ENCODE measurements at places on chromosomes 16 and 17.

DNA sequence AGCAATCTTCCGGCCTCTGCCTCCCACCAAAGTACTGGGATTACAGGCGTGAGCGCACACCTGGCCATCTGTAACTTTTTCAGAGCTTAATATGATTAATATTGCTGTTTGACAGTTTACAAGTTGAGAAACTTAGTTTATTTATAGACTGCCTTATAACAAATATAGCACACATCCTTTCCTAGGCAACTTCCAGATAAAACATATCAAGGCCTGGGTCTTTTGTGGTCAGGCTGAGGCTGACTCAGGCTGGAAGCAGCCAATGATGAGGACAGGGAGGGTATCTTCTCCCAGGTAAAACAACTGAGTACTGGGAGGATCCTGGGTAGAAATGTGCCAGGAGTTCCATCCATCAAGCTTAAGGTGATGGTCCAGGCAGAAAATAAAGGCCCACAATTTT lies 16.2 kb downstream of the LUC7L start:
- no peak for DNase-seq

DNA sequence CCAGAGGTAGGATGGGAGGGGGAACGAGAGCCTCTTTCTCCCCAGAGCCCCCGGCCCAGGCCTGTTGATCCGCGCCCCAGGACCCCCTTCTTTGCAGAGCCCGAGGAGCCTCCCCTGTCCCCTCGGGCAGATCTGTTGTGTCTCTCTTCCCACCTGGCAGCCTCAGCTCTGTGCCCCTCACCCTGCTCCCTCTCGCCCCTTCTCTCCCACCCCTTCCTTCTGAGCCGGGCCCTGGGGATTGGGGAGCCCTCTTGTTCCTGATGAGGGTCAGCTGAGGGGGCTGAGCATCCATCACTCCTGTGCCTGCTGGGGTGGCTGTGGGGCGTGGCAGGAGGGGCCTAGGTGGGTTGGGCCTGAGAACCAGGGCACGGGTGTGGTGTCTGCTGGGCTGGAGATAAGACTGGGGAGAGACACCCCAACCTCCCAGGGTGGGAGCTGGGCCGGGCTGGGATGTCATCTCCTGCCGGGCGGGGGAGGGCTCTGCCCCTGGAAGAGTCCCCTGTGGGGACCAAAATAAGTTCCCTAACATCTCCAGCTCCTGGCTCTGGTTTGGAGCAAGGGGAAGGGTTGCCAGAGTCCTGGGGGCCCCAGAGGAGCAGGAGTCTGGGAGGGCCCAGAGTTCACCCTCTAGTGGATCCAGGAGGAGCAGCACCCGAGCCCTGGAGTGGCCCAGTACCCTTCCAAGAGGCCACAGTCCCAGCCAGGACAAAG lies 65.4 kb downstream of the MRC2 start:
- DNase-seq: no peak

DNA sequence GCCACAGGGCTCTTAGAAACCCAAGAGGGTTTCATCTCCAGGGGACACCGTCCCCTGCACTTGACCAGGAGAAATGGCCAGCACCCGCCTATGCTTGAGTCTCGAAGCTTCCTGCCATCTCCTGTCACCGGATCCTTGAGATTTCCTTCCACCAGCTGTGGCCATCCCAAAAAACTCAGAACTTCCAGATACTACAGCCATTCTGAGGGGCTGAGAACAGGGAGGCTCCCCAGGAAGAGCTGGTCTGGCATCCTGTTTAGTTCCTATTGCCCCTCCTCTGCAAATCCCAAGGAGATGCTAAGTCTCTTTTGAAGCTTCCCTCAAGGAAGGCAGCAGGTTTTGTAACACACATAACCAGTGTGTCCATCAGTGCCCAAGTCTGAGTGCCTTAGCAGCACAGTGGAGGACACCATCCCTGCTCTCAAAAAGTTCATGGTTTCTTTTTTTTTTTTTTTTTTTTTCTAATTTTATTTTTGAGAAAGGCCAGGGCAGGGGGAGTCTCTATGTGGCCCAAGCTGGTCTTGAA lies 2.0 kb downstream of the UBALD2 start:
- DNase-seq: no peak

DNA sequence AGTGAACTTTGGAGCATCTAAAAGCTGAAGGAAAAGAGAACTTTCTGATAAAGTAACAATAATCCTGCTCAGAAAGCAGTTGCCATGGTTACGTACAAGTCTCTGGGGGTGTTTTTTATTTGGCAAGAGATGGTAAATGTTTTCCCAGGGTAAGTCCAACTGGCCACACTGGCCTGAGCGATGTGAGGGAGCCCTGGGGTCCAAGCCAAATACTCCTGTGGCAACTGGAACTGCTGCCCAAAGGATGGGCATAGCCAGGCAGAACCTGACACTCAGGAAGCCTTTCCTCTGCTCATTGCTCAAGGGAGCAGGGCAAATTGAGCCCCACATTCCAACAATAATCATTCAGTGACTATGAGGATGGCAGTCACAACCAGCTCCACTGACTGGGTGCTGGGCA lies 26.8 kb upstream of the WSCD1 start:
- DNase-seq: no peak

GRCh38 chr17:29240968-29241963 lies 5.4 kb upstream of the CRYBA1 start:
- DNase-seq: peak; percentile 55

GRCh38 chr17:37392024-37392590 lies 14.5 kb downstream of the ACACA start:
- no peak for DNase-seq

DNA sequence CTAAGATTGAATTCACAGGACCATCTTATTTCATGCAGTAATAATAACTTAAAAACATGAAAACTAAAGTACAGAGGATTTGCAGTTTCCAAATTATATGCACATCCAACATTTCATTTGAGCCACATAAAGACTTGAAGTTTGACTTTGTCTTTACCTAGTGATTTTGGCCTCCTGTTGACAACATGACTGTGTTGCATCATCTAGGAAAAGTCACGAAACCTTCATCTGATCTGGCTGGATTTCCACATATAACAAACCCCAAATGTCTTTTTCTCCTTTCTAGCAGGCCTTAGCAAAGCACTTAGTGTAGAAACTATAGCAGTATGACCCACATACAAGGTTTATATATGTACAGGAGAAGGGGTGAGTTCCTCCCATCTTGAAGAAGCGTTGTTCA lies 406.5 kb upstream of the CDH5 start:
- no peak for DNase-seq

GRCh38 chr17:72407336-72407909 lies 286.6 kb downstream of the SOX9 start:
- DNase-seq: peak; percentile 38

DNA sequence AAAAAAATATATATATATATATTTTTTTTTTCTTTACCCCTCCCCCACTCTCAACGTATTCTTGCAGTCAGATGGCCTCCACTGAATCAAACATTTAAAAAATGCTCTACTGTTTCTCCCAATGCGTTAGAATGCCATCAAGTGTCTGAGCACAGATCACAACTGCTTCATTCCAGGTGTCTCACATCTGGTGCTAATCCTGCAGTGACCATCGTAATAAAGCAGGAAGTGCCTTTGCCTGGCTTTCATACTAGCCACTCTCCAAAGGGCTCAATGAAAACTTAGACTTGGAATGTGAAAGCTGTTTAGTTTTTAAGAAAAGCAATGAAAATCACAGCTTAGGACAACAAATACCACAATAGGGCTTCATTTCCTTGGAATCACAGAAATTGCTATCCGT lies 37.2 kb downstream of the SKAP1 start:
- no peak for DNase-seq

DNA sequence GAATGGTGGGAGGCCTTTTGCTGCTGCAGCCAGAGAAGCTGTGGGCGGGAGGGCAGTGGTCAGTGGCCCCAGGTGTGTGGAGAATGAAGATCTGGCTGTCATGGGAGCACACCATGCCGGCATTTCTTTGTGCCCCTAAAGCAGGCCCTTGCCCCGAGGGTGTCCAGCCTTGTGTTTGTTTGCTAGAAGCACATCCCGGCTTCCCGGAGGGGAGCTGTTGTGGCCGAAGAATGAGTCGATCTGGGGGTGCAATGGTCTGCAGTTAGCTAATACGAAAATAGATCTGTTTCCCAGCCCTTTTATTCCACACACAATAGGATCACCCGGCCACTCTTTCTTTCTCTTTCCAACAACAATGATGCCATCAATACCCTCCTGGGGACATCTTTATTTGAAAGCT lies 228.8 kb downstream of the CBLN1 start:
- no peak for DNase-seq

DNA sequence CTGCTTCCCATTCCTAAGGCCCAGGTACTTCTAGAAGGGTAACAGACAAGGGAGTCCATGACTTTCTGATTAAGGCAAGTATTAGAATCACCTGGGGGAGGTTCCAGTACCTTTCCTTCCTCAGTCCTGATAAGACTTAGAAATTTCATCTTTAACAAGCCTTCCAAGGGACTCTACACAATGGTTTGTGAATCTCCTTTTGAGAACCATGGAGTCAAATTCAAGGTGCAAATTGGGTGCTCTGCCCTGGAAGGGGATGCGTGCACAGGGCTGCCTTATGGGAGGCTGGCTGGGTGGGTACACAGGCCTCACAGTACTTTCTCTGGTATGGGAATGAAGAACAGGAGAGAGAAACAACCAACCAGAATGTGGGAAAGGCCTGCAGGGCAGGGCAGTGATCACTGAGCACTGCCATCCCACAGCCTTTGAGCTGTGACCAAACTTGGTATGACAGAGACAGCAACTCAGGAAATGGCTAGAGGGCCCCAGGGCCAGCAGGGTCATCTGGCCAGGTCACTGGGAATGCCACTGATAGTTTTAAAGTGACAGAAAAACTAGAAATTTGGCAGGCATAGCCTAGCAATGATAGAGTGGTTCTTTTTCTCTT lies 3.6 kb upstream of the TMIGD1 start:
- no peak for DNase-seq

DNA sequence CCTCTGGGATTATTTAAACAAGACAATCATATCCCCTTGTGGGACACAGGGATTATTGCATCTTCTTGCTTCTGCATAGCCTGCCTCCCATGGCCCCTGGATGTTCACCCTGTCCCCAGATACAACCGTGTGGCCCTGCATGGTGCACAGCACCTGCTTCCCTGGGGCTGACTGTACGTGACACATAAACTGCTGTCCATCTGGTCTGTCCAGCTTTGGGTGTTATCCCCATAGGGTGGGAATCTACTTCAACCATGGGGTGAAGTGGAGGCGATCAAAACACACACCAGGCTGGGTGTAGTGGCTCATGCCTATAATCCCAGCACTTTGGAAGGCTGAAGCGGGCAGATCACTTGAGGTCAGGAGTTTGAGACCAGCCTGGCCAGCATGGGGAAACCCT lies 138.8 kb downstream of the XYLT1 start:
- DNase-seq: no peak

- DNase-seq: no peak
Measured at GRCh38 chr16:57799600-57800199, 2.6 kb downstream of the KIFC3 start.

DNA sequence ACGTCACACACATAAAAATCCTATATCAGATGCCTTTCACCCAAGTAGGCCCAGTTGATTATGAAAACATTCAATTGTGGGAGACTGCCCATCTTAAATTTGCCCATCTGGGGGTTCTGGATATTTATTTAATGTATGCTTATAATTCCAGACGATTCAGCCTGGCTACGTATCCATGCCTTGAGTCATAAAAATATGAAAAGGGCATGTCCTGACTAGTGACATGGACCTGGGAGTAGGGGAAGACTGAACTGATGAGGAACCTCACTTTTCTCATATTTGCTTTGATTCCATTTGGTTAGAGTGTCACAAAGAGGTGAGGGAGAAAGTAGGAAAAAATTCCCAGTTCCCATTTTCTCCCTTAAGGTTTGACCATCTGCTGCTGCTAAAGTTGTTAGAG lies 122.5 kb upstream of the GNAO1 start:
- no peak for DNase-seq

GRCh38 chr17:52986056-52986662 lies 827.6 kb upstream of the CA10 start:
- DNase-seq: no peak

- DNase-seq: no peak
Measured at GRCh38 chr16:28261942-28262341, 30.4 kb upstream of the SBK1 start.

GRCh38 chr17:57296231-57296630 lies 39.9 kb downstream of the MSI2 start:
- DNase-seq: no peak

- DNase-seq: no peak
Measured at GRCh38 chr17:60908324-60908723, 230.7 kb downstream of the BCAS3 start.

DNA sequence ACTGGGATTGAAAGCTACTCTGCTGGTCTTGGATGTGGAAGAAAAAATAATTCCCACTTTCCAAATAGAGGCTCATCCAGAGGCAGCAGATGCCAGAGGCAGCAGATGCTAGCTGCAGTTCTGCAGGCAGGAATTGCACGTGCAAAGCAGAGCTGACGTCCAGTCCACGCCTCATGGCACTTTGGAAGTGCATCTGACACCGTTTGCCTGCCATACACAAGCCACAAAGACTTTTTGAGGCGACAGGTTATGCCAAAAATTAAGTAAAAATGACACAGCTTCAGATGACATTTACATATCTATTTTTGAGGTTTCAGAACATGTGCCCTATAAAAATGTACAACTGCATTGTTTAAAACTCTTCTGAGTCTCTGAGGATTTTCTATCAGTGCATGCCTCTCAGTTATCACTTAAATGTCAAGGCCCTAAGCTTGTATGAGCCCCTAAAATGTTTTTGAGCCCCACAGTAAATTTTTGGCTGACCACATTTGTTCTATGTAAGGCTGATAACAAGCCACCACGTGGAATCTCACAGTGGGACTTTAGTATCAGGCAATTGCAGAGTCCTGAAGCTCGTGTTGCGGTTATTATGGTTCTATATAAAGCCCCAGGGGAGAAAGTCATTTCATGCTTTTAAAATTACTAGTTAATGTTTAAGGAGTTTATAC lies 239.2 kb downstream of the PRKCA start:
- DNase-seq: no peak

DNA sequence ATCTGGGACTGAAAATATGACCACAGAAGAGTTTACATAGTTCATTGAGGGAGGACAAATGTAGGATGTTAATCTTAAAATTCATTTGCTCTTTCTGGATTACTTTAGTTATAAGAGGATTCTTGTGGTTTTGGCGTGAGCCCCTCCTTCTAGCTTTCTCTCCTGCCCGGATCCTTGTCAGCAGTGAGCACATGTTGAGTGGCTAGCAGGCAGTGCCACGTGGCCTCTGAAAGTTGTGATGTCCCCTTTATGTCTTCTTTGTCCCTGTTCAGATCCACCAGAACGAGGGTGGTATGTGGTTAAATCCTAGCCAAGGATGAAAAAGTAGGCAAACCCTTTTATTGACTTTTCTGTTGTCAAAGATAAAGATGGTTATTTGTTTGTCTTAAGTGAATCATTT lies 83.8 kb downstream of the GNAO1 start:
- DNase-seq: no peak

Data from globus pallidus (tissue), 1 donor.